GM23248 (cell line): ENCODE measurements at places on chromosomes 12 and 14. TPM values are rescaled to one million over a fixed set of nuclear protein-coding genes. Genes with fewer than 3 reads are reported as not detected.

FAM186B gene
- total RNA-seq = 0.22 and 1.4 TPM in 2 replicates

DNA sequence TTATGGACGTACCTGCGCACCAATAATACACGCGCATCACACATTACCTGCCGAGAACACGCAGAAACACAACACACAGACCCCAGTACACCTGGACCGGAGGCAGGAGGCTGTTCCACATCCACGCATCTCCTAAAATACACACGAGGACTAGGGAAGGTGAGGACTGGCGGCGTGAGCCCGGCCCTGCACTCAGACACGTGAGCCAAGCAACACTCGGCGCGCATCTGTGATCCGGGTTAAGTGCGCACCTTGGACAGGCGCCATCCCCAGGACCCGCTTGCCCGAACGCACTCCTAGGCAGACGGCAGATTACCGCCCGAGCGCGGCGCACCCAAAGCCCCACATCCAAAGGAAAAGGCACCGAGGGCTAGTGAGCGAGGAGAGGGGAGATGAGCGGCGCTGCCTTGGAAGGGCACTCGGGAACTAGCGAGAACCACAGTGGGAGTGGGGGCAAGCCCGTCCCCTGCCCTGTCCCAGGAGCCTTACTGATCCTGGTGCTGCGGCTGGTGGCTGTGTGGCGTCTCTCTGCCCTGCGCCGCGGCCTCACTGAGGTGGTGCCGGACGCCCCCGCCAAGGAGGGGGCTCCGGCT, 417 bp downstream of the GLS2 start:
- H3K36me3 ChIP-seq = no peaks in the 10 kb centered on the region
- H3K27me3 ChIP-seq = peaks cover 17% of the 10 kb centered on the region
- peak; percentile 48 for DNase-seq
- peak overlapping the region; percentile 69 for H3K4me3 ChIP-seq

DNA sequence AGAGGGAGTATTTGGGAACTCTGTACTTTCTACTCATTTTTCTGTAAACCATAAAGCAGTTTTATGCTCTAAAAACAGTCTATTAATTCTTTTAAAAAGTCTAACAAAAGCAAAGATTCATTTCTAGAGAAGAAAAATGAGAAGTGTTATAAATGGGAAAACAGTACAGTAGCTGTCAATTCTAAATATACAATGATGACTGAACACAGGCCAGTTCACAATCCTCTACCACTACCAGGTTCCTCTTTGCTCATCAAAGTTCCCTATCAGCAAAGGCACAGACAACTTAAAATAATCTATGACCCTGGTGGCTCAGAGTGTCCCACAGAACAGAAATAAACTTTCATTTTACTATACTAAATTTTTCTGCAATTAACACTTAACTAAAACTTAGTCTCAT, 12.5 kb downstream of the NAA25 start:
- H3K4me1 ChIP-seq = peaks cover 15% of the 10 kb centered on the region
- H3K27me3 ChIP-seq = no peaks in the 10 kb centered on the region
- peaks cover 3% of the 10 kb centered on the region for H3K36me3 ChIP-seq
- DNase-seq = no peak

EXD2 gene
- 10.9 and 17.3 TPM in 2 replicates for total RNA-seq

DNA sequence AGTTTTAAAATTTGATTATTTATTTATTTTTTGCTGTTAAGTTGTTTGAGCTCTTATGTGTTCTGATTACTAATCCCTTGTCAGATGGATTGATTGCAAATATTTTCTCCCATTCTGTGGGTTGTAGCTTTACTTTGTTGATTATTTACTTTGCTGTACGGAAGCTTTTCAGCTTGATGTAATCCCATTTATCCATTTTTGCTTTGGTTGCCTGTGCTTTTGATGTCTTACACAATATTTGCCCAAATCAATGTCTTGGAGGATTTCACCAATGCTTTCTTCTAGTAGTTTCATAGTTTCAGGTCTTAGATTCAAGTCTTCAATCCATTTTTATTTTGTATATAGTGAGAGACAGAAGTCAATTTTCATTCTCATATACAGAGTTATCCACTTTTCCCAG, 56.5 kb upstream of the PCNX4 start:
- H3K36me3 ChIP-seq = no peaks in the 10 kb centered on the region
- no peak for DNase-seq
- H3K27me3 ChIP-seq = no peaks in the 10 kb centered on the region

CPNE6 gene
- not detected in 2 replicates for total RNA-seq

DNA sequence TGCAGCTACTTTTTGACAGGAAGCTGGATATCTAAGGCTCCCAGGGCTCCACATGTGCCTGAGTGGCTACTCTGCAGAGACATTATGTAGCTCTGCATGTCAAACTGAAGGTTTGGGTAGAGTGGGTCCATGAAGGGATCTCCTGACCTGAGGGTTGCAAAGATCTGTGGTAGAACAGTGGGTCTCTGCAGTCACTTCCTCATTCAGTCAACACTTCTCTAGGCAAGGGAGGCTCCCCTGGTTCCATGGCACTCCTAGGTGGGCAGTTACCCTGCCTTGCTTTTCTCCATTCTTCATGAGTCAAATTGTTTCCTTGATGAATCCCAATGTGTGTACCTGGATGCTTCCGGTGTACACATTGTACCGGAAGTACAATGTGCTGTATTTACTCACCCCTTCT, 57.4 kb downstream of the CMAS start:
- DNase-seq = no peak
- no peak overlapping the region for H3K4me3 ChIP-seq
- no peaks in the 10 kb centered on the region for H3K36me3 ChIP-seq
- H3K4me1 ChIP-seq = 0 out of 2 replicates have a peak, but pooled peaks cover 11% of the 10 kb centered on the region

DNA sequence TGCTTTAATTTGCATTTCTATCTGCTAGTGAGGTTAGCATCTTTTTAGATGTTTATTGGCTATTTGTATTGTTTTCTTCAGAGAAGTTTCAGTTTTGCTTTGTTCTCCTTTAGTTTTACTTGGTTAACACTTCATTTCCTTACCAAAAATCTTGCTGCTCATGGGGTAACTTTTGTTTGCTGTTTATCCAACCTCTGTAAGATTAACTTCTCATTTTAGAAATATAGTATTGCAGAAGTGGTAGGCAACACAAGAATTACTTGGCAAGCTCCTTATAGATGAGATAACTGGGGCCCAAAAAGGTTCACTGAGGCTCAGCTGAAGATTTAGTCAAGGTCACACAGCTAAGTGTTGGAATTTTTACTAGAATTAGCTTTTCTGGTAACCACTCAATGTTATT, 40.5 kb downstream of the ALKBH1 start:
- H3K36me3 ChIP-seq = no peaks in the 10 kb centered on the region
- no peaks in the 10 kb centered on the region for H3K4me1 ChIP-seq
- no peak overlapping the region for H3K4me3 ChIP-seq

GRCh38 chr12:3661028-3661427, 91.9 kb downstream of the CRACR2A start:
- no peak overlapping the region for H3K4me3 ChIP-seq
- H3K27me3 ChIP-seq = no peaks in the 10 kb centered on the region
- no peak for DNase-seq
- no peaks in the 10 kb centered on the region for H3K4me1 ChIP-seq
- no peak overlapping the region for H3K27ac ChIP-seq

GRCh38 chr12:132161796-132162507, 17.7 kb downstream of the NOC4L start:
- no peak for DNase-seq
- H3K4me1 ChIP-seq = peaks cover 9% of the 10 kb centered on the region
- no peaks in the 10 kb centered on the region for H3K36me3 ChIP-seq
- 0 out of 2 replicates have a peak overlapping the region, but pooled peaks have one; percentile 22 for H3K4me3 ChIP-seq
- no peaks in the 10 kb centered on the region for H3K27me3 ChIP-seq

- no peaks in the 10 kb centered on the region for H3K36me3 ChIP-seq
- H3K4me3 ChIP-seq = no peak overlapping the region
- DNase-seq = no peak
- H3K27ac ChIP-seq = no peak overlapping the region
- no peaks in the 10 kb centered on the region for H3K27me3 ChIP-seq
- peaks cover 12% of the 10 kb centered on the region; the same call in 1 of the 2 replicates for H3K4me1 ChIP-seq
Observed at GRCh38 chr14:93201155-93201704, 5.6 kb downstream of the GON7 start.

- H3K27ac ChIP-seq = peak overlapping the region; percentile 44
- H3K4me3 ChIP-seq = no peak overlapping the region
- peak; percentile 94 for DNase-seq
- no peaks in the 10 kb centered on the region for H3K27me3 ChIP-seq
- peaks cover 23% of the 10 kb centered on the region; the same call in 1 of the 2 replicates for H3K36me3 ChIP-seq
Observed at GRCh38 chr14:88879022-88879421, 54.6 kb downstream of the TTC8 start.

DNA sequence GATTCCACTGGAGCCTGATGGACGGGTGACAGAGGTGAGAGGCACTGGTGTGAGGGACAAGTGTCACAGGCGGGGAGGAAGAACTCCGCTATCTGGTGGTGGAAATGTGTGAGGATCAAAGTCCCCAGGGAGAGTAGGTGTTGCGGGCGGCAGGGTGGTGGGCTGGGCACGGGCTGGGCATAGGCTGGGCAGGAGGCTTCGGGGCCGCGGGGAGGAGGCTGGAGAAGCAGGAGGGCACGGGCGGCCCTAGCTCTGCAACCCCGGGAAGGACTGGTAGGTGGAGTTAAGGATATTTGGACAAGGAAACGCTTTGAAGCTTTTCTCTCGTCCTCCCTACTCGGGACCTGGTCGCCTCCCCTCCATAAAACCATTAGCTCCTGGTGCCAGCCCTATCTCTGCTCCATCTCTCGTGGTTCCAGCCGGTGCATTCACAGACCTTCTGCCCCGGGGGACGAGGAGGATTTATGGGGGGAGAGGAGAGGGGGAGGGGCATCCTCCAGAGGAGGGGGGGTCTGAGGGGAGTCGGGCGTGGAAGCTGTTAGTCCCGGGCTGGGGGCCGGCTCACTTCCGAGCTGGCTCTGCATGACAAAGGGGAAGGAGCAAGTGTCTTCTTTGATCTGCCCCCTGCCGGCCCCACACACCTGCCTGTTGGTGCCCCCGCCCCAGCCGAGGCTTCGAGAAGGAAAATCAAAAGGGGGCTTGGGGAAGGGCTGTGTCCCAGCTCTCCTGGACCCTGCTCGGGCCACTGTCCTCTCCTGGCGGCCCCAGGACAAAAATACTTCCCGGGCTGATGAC, 504 bp downstream of the WNT5B start:
- H3K4me1 ChIP-seq = peaks cover 34% of the 10 kb centered on the region
- DNase-seq = no peak
- H3K4me3 ChIP-seq = peak overlapping the region; percentile 48
- peaks cover 20% of the 10 kb centered on the region; the same call in 1 of the 2 replicates for H3K36me3 ChIP-seq
- no peak overlapping the region for H3K27ac ChIP-seq

DNA sequence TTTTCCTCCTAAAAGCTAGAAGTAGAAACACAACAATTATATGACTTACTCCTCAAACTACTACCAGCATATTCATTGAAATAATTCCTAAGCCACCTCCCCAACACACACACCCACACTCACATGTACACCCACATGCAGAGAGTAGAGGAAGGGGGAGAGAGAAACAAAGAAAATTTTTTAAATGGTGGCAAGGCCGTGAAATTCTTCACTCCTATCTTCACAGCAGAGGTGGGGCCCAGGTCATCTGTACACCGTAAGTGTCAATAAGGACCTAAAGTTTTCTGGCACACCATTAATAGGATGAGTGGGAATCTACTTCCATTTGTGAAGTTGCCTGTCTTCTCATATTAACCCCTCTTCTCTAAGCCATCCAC, 73.9 kb upstream of the EGLN3 start:
- H3K27ac ChIP-seq = no peak overlapping the region
- H3K4me1 ChIP-seq = peaks cover 2% of the 10 kb centered on the region
- no peak for DNase-seq
- H3K4me3 ChIP-seq = no peak overlapping the region
- H3K36me3 ChIP-seq = no peaks in the 10 kb centered on the region

CPSF2 gene
- total RNA-seq = 38.7 and 53.6 TPM in 2 replicates

- H3K4me1 ChIP-seq = 0 out of 2 replicates have a peak, but pooled peaks cover 1% of the 10 kb centered on the region
- no peak overlapping the region for H3K27ac ChIP-seq
- no peak overlapping the region for H3K4me3 ChIP-seq
- no peak for DNase-seq
Observed at GRCh38 chr12:109559200-109559505, 14.2 kb downstream of the MMAB start.

DNA sequence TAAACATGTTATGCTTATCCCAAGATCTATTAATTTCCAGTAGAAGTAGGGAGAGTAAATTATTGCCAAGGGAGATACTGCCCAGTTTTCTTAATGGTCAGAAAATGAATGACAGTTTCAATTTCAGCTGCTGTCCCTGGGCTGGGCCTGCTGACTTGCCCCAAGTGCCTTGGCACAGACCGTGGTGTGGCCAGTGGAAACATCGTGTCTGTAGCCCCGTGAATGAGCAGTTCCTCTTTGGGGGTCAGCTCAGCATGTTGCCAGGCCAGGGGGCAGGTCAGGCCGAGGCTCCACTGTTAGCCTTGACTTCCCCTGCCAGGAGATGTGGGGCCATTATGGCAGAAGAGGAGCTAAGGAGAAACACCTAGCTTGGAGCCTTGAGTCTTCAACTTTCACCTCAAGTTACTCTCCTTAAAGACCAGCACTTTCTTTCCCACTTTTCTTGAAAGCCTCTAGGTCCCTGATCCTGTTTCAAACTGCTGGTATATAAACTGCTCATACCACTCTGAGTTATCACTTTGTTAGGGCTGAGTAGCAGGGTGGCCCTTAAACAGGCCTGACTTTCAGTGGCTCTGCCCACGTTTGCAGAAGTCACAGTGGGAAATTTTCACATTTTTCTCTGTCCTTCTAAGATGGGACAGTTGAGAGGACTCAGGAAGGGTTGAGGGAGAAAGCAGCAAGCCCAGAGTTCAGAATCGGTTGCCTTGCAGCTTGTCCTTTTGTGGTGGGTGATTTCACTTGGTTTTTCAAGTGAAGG, 73.2 kb downstream of the SUSD6 start:
- peaks cover 20% of the 10 kb centered on the region for H3K4me1 ChIP-seq
- no peaks in the 10 kb centered on the region for H3K27me3 ChIP-seq
- no peak for DNase-seq
- no peaks in the 10 kb centered on the region for H3K36me3 ChIP-seq

- no peak for DNase-seq
- H3K27ac ChIP-seq = no peak overlapping the region
- no peaks in the 10 kb centered on the region for H3K27me3 ChIP-seq
- H3K36me3 ChIP-seq = no peaks in the 10 kb centered on the region
- peaks cover 9% of the 10 kb centered on the region for H3K4me1 ChIP-seq
- no peak overlapping the region for H3K4me3 ChIP-seq
Observed at GRCh38 chr14:30290001-30290400, 269.0 kb upstream of the G2E3 start.

GRCh38 chr12:8849876-8850275, 27.5 kb downstream of the A2ML1 start:
- no peaks in the 10 kb centered on the region for H3K36me3 ChIP-seq
- H3K27ac ChIP-seq = no peak overlapping the region
- H3K4me1 ChIP-seq = no peaks in the 10 kb centered on the region
- H3K27me3 ChIP-seq = no peaks in the 10 kb centered on the region

- H3K27me3 ChIP-seq = no peaks in the 10 kb centered on the region
- no peak for DNase-seq
- no peak overlapping the region for H3K27ac ChIP-seq
- no peaks in the 10 kb centered on the region for H3K36me3 ChIP-seq
Observed at GRCh38 chr12:84243686-84244085, 668.9 kb downstream of the SLC6A15 start.

DNA sequence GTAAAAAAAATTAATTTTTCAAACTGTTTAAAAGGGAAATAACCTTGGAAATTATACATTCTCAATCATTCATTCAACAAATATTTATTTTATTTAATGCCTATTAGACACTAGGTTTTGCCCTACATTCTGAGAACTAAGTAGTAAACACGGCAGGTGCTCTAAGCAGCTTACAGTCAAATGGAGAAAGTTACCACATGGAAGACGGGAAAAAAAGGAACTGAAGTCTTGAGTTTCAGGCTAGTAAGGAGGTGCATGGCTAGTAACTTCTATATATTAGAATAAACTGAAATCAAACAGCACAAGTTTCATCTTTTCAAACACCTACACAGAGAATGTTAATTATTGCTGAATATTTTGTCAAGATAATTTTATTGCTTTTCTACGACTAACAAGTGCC, 52.9 kb downstream of the C12orf42 start:
- no peak overlapping the region for H3K4me3 ChIP-seq
- no peaks in the 10 kb centered on the region for H3K27me3 ChIP-seq
- H3K4me1 ChIP-seq = no peaks in the 10 kb centered on the region
- DNase-seq = no peak
- H3K36me3 ChIP-seq = no peaks in the 10 kb centered on the region

FAM181A gene
- not detected in 2 replicates for total RNA-seq
